ENCODE measurements at places on chromosomes 4 and X. TPM values are rescaled to one million over a fixed set of nuclear protein-coding genes. Genes with fewer than 3 reads are reported as not detected.

TREX2 gene
- 0.27 TPM for total RNA-seq

DCAF4L1 gene
- total RNA-seq, result 0.16 TPM

SPANXN4 gene
- total RNA-seq, result not detected

GAGE1 gene
- total RNA-seq, result not detected

EMD gene
- 23.0 TPM for total RNA-seq

MGAT4D gene
- not detected for total RNA-seq

BEX4 gene
- total RNA-seq, result 67.1 TPM

SMIM43 gene
- 3.2 TPM for total RNA-seq

SCRG1 gene
- total RNA-seq, result 0.60 TPM

SPANXD gene
- total RNA-seq, result not detected

Data from camera-type eye (tissue), 1 donor.